ENCODE measurements at places on chromosomes 16 and 17.

DNA sequence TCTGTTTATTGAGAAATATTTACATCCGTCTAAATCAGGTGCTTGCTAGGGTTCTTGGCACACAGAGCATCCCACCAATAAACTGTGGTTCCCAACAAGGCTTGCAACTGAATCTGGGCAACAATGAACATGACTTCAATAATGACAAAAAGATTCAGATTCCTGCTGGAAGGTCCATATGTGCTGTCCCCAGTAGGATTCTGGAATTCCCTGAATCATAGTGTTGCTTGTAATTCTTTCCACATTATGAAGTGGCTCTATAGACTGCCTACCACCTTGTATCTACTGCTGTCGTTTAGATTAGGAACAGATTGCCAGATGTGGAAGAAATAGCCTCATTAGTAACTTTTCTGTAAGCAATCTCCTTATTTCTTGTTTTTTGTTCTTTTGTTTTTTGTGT, 265.9 kb downstream of the WWOX start:
- DNase-seq, result no peak

GRCh38 chr16:85611444-85612190, 1.5 kb upstream of the GSE1 start:
- DNase-seq, result peak; percentile 35

DNA sequence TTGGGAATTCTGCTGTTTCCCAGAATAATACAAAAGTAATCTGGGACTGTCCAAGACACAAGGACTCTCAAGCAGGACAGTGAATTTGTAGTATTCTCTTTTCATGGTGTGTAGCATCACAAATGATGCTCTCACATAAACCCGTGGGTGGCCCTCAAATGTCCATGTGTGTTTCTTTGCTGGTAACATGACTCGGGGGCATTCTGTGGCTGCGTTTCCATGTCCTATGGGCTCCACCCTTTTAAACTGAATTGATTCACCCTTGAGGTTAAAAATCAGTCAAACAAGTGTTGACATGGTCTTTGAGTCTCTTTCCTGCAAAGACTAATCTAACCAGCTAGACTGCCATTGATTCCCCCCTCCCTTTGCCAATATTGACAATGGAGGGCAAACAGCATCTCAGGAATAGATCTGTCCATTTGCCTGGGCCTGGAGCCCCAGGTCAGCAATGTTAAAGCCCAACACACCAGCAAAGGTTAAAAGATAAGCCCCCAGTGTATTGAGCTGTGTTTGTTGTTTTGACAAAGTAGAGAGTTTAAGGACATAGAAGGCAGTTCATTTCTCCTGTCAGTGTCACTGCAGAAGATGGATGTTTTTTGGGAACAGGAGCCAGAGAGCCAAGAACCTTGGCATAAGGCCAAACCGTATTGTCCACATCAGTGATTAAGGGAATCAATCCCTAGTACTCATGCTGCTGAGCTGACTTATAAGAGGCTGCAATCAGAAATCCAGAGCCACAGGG, 117.1 kb upstream of the COX10 start:
- no peak for DNase-seq

- DNase-seq, result no peak
Observed at GRCh38 chr17:81635973-81636504, 873 bp downstream of the NPLOC4 start.

GRCh38 chr17:74679374-74679773, 33.3 kb downstream of the CD300LF start:
- no peak for DNase-seq

GRCh38 chr16:19856120-19856519, 28.5 kb downstream of the GPRC5B start:
- DNase-seq, result no peak
